Activated CD8-positive, alpha-beta T cell treated with anti-CD3 and anti-CD28 coated beads for 36 hours (primary cell): ENCODE measurements at places on chromosomes 2 and 18. TPM values are rescaled to one million over a fixed set of nuclear protein-coding genes. Genes with fewer than 3 reads are reported as not detected.

GRCh38 chr2:199932312-199932855, 21.3 kb downstream of the C2orf69 start:
- DNase-seq, result no peak

GRCh38 chr2:38509947-38510326, 92.8 kb downstream of the HNRNPLL start:
- no peak for DNase-seq

DNA sequence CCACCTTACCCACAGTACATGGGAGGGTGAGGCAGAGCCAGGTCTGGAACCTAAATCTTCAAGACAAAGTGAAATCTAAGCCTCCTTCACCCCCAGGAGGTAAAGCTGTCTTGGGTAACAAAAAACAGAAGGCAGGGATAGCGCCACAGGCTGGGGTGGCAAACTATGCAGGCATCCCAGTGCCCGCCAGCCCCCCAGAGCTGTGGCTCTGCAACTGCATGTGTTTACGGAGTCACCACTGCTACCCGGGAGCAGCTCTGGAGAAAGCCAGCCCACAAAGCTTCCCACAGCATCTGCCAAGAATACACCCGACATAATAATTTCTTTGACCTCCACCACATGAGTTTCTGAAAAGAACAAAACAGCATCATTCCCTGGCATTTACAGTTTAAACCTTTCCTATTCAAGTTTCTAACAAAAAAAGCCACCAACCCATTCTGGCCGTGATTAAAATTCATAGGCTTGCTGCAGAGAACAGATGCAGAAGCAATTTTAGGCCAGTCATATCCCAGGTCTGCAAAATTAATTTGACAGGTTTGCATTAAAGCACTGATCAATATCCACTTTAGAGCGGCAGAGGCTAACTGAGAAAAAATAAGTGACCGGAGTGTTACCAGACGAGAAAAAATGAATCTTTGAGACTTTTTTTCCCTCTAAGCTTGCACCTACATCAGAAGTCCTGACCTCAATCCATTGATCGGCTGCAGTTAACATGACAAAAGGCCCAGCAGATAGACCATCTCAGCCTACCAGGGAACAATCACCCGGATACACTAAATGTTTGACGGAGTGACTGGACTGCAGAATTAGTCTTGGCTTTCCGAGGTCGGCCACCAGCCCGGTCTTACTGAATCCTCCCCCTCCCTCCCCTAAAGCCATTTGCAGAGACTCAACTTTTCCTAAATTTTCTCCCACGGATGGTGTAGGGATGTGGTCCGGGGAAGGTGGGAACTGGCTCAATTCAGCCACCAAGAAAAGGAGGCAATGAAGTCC, 309.6 kb upstream of the SKOR2 start:
- DNase-seq, result no peak

GRCh38 chr2:5057891-5058351, 634.3 kb upstream of the SOX11 start:
- DNase-seq, result no peak

- DNase-seq, result no peak
Observed at GRCh38 chr2:129604560-129604959, 374.9 kb upstream of the RAB6C start.

- no peak for DNase-seq
Observed at GRCh38 chr2:20506201-20506685, 59.4 kb downstream of the RHOB start.

DNA sequence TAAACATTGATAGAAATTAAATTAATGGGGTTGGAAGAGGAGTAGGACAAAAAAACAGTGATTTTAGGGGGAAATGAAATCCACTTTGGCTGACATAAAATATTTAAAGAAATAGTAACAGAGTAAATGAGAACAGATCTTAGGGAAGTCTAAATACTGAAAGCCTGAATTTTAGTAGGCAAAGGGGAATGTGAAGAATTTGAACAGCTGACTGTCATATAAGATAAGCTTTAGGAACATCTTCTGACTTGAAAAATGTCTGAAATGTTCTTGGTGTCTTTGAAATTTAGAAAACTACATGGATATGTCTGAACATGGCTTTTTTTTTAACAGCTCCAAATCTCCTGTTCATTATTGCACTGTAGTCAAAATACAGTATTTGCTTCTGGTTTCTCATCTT, 150.3 kb downstream of the CALCRL start:
- DNase-seq, result no peak

GRCh38 chr2:3597567-3597966, 2.7 kb downstream of the COLEC11 start:
- peak; percentile 44 for DNase-seq

- peak; percentile 18 for DNase-seq
Observed at GRCh38 chr2:10688921-10689807, 611 bp downstream of the NOL10 start.

DNA sequence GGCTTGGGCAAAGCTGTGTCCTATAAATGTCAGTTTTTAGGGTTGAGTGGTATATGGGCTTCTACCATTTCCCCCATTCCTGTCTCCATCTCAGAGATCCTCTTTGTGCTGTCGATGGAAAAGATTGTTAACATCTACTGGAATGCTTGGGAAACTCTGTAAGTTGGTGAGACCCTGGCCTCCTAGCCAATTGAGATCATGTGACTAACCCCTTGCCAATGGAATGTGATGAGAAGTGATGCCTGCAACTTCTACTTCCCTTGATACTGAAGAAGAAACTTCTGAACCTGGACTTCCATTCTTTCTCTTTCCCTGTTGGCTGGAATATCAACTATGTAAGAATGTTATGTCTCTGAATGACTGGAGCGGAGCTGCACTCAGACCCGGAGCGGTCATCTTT, 14.5 kb downstream of the SLC39A10 start:
- no peak for DNase-seq

GRCh38 chr18:57813245-57813644, 10.1 kb upstream of the ATP8B1 start:
- no peak for DNase-seq

DNA sequence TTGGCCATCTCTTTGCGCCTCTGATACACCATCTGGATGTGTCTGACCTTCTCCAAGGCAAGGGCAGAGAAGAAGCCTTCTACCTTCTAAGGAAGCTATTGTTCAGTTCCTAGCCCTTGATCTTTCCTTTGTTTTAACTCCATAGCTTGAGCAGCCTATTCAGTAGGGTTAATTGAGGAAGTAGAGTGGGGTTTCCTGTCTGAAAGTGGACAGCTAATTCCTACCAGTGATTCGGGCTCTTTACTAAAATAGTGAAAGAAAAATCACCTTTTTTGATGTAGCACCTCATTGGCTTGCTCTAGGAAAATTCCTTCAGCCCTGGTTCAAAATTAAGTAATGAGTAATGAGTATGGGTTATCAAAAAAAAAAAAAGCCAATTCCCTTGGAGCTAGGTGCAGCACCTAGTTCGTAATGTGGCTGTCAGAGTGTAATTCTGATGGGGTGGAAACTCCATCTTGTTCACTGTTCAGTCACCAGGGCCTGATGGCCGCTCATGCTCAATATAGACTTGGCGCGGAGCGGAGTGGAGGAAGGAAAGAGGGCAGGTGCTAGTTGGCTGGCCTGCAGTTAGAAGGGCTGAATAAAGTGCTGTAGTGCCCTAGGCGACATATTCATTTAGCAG, 2.9 kb upstream of the MGAT5 start:
- DNase-seq, result peak; percentile 39

GRCh38 chr2:129068543-129068942, 749.9 kb upstream of the HS6ST1 start:
- DNase-seq, result no peak

GRCh38 chr18:8176554-8176953, 432.7 kb upstream of the RAB12 start:
- DNase-seq, result no peak

DNA sequence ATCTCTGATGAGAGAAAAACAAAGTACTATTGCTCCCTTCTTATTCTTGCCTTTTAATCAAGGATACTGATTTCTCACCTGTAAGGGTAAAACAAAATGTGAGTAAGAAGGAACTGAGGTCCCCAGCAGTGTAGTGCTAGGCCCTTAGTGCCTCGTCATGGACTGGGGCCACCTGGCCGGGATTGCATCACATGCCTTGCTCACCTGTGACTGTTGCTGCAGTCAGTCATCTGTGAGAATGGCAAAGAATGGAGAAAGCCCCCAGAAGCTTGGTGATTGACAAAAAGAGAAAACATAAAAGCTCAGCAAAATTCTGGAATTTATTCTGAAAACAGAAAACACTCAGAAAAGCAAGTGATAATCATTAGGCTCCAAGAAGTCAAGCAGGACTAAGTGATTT, 63.4 kb downstream of the SPATS2L start:
- no peak for DNase-seq

GRCh38 chr18:30500240-30500945, 542.1 kb downstream of the DSC3 start:
- no peak for DNase-seq

DNA sequence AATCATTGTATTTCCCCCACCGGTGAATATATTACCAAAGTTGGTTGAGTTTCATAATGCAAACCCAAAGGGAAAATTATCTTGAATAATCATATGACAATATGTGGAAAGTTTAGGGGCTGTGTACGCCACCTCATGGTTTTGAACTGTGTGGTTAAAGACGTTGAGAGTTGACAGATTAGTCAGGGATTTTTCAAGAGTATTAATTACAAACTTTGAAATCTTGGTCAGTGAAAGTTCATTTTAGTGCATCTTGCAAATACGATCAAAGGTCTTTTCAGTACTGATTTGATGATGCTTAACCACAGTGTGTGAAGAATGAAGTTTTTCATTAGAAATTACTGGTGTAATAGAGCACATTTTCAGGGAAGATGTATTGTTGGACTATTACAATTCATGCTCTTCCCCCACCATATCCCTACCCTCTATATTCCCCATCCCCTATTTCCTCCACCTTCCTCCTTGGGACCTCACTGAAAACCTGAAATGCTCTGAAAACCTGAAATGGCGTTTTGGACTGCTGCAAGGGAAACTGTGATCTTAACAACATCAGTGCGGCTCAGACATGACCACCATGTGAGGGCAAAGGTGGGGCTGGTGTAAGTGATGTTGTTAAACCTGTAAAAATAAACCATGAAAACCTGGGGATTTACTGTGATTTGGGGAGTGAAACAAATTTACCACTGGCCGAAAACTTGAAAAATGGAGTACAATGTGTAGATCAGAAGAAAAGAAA, 4.5 kb upstream of the BCL2L11 start:
- DNase-seq, result peak; percentile 78

- DNase-seq, result no peak
Observed at GRCh38 chr2:207487650-207488311, 42.0 kb upstream of the CREB1 start.

DNA sequence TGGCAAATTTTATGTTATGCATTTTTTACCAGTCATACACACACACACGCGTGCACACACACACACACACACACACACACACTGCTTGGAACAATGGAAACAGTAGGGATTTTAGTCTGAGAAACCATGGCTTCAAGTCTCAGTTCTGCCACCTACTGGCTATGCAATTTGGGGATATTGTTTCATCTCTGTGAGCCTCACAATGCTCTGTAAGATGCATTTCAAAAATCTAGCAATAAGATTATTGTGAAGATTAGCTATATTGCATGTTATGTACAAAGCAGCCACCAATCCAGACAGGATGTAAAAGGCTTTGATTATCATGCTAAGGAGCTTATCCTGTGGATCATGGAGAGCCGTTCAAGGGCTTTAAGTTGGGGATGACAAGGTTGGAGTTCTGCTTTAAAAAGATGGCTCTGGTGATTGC, 401.4 kb downstream of the NBAS start:
- DNase-seq, result peak; percentile 40

DNA sequence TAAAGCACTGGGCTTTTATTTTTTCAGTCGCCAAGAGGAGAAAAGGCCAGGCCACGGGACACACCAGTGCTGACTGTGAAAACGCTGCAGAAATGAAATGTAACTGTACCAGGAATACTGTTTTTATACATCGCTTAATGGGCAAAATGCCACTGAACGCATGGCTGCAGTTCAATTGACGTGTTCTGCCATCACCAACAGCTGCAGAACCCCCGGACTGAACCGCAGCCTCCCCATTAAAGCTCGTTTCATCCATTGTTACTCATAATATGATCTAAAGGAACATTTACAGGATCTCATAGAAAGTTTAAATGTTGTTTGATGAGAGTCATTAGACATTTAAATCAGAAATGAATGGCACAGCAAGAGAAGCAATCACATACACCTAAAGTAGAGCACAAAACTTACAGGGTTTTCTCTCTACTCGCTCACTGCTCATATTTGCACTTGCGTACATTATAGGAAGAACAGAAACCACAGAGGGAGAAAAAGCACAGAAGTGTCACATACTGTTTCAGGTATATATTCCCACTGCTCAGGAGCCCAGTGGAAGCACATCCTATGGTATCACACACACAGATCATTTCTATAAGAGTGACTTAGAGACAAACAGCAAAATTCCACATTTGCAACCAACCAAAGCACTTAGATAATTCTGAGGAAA, 35.3 kb downstream of the TCF4 start:
- no peak for DNase-seq

DNA sequence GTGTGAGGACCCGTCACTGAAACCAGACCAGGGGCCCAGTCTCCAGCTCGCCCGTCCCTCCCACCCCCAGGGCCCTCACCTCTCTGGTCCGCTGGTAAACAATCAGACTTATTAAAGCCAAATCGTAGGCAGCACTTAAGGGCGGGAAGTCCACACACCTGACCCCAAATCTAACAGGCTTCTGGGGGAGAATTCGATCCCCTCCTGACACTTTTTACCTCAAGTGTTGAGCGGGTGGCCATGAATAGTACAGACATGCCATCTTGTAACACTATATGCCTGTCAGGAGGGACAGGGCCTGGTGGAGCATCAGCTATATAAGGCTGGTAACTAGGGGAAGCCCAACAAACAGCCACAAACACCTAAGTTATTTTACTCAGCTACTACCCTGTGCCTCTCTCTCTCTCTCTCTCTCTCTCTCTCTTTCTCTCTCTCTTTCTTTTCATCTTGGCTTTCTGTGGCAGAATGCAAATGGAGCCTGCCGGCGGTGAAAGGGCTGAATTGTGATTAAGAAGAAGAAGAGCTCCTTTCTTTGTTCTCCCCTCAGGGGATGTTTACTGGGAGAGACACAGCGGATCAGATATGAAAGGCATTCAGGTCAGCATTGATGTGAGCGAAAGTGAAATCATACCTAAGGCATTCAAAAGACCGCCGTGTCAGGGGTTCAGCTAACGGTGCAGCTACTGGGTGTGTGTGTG, 9.5 kb downstream of the ZEB2 start:
- peak; percentile 57 for DNase-seq

GRCh38 chr2:232238108-232238507, 140.4 kb upstream of the ALPP start:
- DNase-seq, result peak; percentile 12

The MERTK gene
- total RNA-seq, result 0.43 TPM

The GALR1 gene
- total RNA-seq, result not detected

The PIKFYVE gene
- total RNA-seq, result 16.9 TPM

The GALNT5 gene
- not detected for total RNA-seq

The RAX gene
- not detected for total RNA-seq

The ARHGAP25 gene
- total RNA-seq, result 59.3 TPM

The FZD7 gene
- 0.70 TPM for total RNA-seq

The RIT2 gene
- not detected for total RNA-seq
